ENCODE measurements at places on chromosomes 2 and 18.
A peak's percentile ranks its signal among the peaks of the same experiment; 100 is the strongest.

- no peak for DNase-seq
Observed at GRCh38 chr2:127078666-127079270, 28.2 kb downstream of the BIN1 start.

DNA sequence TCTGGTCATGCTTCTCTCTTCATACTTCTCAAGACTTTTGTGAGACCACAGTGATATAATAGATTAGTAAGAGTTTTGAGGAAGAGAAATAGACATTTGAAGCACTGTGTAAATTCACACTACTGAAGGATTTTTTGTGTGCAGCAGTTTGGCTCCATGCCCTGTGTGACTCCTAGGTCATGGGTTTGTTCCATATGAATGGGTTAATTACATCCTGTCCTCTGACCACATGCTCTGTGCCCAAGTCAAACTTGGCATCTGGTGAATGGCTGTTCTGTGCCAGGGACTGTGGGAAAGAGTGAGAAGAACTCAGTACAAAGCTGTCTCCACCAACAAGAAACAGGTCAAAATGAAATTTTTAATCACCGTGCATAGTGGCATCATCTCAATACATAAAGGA, 304.0 kb downstream of the LNPK start:
- DNase-seq = no peak

DNA sequence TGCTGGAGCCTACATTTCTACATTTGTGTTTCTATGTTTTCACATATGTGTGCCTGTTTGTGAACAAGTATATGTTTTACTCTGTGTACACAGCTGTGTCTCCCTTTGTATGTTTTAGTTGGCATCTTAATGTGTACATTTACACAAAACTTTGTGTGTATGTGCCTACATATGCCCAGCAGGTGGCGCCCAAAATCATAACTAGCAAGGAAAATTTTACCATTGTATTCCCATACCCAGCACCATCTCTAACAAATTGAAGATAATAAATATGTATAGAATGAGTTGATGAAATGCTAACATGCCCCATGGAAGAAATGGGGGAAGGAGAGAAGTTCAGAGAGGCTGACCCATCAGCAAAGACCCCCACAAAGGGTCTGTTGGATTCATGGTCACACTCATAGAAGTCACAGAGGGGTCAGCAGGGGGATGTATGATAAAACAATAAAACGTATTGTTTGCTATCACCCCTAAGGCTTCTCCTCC, 48.1 kb downstream of the PKDCC start:
- peak; percentile 50 for DNase-seq

DNA sequence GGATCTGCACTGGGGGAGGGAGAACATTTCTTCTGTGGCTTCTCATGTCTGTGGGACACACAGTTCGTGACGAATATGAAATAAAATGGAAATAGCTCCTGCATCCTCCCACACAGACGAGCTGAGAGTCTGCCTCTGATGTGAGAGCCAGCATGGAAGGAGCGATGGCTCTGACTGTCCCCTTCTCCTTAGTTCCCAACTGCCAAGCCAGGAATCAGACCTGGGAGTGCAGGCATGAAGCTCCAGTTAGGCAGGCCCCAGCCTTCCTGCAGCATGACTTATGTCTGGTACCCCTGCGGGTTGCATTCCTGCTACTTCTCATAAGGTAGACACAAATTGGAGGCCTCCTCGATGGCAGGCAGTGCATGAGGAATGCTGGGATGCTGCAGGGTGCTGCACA, 56.2 kb downstream of the PRKCE start:
- DNase-seq = no peak

- no peak for DNase-seq
Observed at GRCh38 chr18:74278058-74278457, 13.7 kb downstream of the CYB5A start.

DNA sequence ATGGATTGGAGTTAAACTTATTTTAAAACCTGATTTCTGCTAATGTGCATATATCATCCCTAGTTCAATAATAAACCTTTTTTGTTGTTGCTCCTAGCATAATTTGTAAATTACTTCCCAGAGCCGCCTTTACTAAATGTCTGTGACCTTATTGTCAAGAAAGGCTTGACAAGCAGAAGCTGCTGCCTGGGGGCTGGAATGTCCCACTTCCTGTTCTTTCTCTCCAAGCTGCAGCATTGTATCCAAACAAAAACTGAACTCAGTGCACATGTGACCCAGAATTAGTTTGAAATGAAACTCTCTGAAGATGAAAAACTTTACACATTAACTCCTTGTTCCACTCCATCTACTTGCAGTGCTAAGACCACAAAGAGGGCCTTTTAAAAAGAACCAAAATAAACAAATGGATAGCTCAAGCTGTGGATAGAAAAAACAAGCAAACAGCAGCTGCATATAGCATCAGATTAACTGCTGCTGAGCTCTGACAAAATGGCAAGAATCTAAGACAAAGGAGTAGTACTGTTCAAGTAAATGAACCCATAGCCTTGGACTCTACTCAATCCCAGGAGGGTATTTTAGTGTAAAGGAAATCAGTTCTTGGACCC, 99.8 kb upstream of the NEUROD1 start:
- DNase-seq = no peak

GRCh38 chr2:241358470-241358869, 2.4 kb downstream of the FARP2 start:
- DNase-seq = no peak

GRCh38 chr2:85231468-85231805, 96.4 kb downstream of the TGOLN2 start:
- no peak for DNase-seq

GRCh38 chr2:228675091-228675490, 493.6 kb upstream of the SPHKAP start:
- DNase-seq = no peak

All from endothelial cell (in vitro differentiated cells).